ENCODE measurements at places on chromosomes 13 and 19. TPM values are rescaled to one million over a fixed set of nuclear protein-coding genes. Genes with fewer than 3 reads are reported as not detected.
A peak's percentile ranks its signal among the peaks of the same experiment; 100 is the strongest.

The PRODH2 gene
- 0.12 TPM for polyA plus RNA-seq

DNA sequence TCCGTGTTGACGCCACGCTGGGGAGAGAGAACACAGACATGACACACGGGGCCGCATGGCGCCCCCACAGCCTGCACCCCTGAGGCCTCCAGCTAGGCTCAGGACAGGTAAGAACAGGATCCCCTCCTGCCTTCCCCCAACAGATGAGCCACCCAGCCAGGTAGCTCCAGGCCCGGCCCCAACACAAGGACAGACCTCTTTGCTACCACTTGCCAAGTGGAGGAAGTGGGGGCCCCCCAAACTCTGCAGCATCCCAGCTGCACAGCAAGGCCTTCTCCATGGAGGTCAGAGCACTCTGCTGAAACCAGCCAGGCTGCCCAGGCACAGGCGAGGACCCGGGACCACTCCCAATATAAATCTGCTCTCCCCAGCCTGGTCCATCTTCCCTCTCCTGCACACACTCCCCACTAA, 31.5 kb downstream of the PEPD start:
- no peak for DNase-seq

The ACP7 gene
- 0.14 TPM for polyA plus RNA-seq

GRCh38 chr13:110390567-110390966, 83.5 kb downstream of the COL4A2 start:
- no peak for DNase-seq

DNA sequence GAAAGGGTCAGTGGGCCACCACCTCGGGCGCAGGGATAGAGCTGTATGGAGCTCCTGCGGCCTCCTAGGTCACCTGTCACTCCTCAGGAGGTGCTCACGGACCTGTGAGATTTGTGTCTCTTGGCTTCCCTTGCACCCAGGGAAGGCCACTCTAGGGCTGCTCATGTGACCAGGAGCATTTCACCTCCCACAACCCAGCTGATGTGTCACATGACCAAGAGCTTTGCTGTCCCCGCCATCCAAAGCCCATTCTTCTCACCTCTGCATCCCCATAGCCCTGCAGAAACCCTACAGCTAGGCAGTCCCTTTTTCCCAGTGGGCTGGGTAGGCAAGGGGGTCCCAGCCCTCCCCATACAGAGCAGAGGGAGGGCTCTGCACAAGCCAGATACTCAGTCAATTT, 51.2 kb downstream of the TSHZ3 start:
- no peak for DNase-seq

The NLRP11 gene
- not detected for polyA plus RNA-seq

GRCh38 chr13:56400774-56401173, 739.9 kb upstream of the PRR20A start:
- DNase-seq: no peak

The SLC7A9 gene
- polyA plus RNA-seq: 0.61 TPM

- no peak for DNase-seq
Observed at GRCh38 chr13:40101708-40102359, 446.4 kb downstream of the COG6 start.

The ZIK1 gene
- 4.6 TPM for polyA plus RNA-seq

- DNase-seq: peak; percentile 47
Observed at GRCh38 chr13:101144808-101145419, 271.4 kb downstream of the NALCN start.

- no peak for DNase-seq
Observed at GRCh38 chr13:49604570-49604969, 19.2 kb upstream of the RCBTB1 start.

GRCh38 chr13:23991119-23991518, 93.8 kb upstream of the C1QTNF9B start:
- DNase-seq: no peak

The HRC gene
- polyA plus RNA-seq: 187 TPM

DNA sequence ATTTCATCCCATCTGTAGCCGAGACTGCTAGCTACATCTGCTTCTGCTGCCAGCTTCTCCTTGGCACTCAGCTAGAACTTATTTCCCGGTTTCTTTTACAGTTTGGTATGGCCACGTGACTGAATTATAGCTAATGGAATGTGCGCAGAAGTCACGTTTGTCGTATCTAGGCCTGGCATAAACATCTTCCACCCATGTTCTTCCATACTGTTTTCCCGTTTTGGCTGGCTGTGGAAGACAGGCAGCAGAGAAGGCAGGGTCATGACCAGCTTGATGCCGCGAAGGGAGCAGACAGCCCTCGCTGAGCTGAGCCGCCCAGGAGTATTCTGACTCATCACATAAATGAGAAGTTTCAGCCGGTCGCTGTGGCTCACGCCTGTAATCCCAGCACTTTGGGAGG, 186.7 kb downstream of the RFC3 start:
- peak; percentile 19 for DNase-seq

GRCh38 chr19:48873476-48874302, 1.5 kb downstream of the PPP1R15A start:
- no peak for DNase-seq

The ZMYM2 gene
- 44.9 TPM for polyA plus RNA-seq

- no peak for DNase-seq
Observed at GRCh38 chr19:50759886-50760285, 10.4 kb upstream of the GPR32 start.

The THSD1 gene
- polyA plus RNA-seq: 20.8 TPM

The ZNF20 gene
- polyA plus RNA-seq: 2.7 TPM

The ANGPTL4 gene
- polyA plus RNA-seq: 3.6 TPM

- DNase-seq: no peak
Observed at GRCh38 chr13:41428155-41428554, 29.2 kb upstream of the RGCC start.
